ENCODE measurements at places on chromosomes 5 and 9.

GRCh38 chr5:57117596-57117995, 56.3 kb upstream of the GPBP1 start:
- DNase-seq: no peak

GRCh38 chr5:148416921-148417320, 33.2 kb downstream of the FBXO38 start:
- no peak for DNase-seq

- no peak for DNase-seq
These were observed 55.9 kb upstream of the SLCO6A1 start for GRCh38 chr5:102554728-102555127.

DNA sequence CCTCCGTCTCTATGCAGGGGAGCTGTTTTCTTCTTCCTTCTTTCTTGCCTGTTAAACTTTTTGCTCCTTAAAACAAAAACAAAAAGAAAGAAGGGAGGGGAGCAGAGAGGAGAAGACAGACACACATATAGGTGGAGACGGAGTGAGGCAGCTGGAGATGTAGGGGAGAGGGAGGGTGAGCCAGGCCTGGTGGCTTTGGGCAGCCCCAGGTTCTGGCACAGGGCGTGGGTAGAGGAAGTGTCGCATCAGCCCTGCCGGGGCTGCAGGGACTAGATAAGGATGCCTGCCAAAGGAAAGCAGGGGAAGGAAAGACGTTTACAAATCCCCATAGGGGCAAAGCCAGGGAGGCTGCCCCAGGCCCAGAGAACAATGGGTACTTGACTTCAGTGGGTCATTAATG, 38.7 kb upstream of the PTGS1 start:
- DNase-seq: no peak

DNA sequence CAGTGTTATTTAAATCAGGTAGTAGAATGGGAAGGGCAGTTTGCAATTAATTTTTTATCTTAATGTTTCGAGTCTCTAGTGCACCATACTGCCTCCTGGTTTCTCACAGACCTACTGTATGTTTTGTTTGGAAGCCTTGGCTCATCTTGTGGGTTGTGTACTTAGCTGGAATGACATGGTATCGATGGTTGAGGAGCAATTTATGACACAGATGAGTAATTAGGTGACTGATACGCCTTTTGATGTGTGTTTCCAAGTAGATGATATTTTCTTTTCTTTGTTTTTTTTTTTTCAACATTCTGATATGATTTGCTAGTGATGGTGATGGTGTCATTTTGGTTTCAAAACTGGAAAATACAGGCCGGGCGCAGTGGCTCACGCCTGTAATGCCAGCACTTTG, 16.1 kb downstream of the BASP1 start:
- DNase-seq: no peak

- peak; percentile 46 for DNase-seq
These were observed 21.3 kb downstream of the WNK2 start for GRCh38 chr9:93205045-93205768.

GRCh38 chr5:17388717-17389116, 109.3 kb upstream of the TAF11L2 start:
- no peak for DNase-seq

DNA sequence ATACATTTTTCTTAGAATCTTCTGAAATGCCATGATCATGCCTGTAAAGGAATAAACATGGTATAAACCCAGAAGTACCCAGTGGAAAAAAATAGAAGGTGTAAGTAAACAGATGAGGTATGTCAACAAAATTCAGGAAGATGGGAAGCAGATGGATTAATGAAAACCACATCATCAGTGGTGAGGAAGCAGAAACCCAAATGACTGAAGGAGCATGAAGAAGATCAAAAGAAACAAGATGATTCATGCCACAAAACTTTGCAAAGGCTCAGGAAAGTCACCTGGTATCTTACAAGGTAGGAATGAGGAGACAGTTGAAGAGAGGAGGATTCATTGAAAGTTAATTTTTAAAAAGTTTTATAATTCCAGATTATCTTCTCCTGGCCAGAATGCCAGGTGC, 132.8 kb upstream of the PAPPA start:
- DNase-seq: no peak

DNA sequence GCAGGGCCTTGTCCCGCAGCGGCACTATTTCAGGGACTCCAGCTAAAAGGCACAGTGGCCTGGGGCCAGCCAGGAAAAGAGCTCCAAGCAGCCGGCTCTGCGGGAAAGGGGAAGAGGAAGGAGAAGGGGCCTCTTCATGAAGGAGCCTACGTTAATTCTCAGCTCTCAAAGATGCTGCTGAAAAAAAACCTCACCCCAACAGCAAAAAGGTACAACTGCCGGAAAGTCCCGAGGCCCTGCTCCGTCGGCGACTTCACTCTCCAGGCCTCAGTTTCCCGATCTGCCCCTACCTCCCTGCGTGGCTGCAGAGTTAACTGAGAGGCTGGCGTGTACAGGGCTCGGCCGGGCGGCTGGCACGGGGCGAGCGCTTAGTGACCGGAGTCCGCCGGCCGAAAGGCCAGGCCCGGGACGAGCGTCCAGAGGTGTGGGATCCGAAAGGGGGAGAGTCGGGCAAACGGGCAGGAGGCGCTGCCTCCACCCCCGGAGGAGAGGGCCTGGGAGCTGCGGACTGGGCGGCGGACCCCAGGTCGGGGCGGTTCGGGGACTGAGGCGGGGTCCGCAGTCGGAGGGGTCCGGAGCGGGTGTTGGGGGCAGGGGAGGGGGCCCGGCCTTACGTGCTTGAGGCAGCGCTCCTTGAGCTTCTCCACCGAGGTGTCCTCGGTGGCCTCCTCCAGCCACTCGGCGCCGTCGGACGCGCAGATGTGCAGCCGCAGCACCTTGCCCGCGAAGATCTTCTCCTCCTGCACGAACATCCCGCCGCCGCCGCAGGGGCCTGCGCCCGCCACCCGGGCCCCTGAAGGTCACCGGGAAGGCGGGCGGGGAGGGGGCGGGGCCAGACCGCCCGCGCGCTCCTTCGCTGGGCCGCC, 529 bp downstream of the UBAC1 start:
- no peak for DNase-seq

GRCh38 chr5:107395632-107396350, 274.9 kb downstream of the EFNA5 start:
- DNase-seq: no peak

- DNase-seq: no peak
These were observed 6.9 kb downstream of the ERBIN start for GRCh38 chr5:65933295-65933694.

GRCh38 chr5:96794757-96795156, 13.0 kb downstream of the ERAP1 start:
- DNase-seq: no peak

DNA sequence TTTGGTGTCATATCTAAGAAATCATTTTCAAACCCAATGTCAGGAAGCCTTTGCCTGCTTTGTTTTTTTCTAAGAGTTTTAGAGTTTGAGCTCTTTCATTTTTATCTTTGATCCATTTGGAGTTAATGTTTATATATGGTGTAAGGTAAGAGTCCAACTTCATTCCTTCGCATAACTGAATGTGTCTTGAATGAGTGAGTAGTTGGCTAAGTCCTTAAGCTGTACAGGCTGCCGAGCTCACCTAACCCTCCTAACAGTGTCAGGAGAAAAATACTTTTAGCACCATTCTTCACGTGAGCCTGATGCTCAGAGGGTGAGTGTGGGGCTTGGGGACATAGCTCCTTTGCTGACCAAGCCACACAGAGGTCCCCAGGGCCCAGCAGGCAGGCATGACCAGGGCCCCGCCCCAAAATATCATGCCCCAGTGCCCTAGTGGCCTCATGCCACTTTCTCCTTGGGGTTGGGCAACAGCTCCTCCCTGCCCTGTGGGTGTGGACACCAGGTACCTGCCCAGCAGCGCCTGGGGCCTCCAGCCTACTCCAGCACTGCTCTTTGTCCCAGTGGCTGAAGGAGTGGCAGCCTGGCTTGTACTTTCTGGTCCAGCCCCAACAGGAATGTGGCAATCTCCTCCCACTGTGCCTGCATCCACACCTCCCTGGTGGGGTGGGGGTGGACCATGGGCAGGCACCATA, 17.2 kb downstream of the PPARGC1B start:
- no peak for DNase-seq

DNA sequence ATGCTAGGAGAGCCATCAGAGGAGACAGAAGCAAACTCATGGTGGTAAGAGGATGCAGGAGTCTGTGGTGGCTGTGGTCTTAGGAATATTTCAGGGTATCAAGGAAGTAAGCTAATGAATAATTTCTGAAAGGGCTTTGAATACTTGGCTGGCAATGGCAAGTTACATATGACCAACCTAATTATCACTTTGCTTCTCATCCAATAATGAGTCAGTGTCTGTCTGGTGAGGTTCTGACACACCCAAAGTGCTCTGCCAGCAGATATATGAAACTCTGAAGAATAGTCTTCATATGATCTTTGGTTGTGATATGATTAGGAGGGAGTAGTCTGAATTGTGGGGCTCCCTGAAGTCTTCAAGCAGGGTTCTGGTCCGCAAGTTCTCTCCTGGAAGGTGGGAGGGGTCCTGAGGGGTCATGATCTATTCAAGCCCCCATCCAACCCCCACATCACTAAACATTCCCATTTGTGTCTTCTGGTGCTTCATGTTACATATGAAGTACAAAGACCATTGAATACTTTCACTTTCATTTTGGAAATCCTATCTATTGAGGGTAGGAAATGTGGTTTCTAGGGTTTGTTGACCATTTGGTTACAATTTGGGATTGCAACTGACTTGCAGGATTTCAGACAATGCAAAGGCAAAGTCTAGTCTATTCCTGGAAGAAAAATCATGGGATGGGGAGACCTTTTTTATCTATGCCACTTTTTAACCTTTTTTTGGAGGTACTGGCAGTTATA, 199.9 kb upstream of the CDKN2B start:
- no peak for DNase-seq

Measured in NCI-H1105 (cell line).